ENCODE measurements at places on chromosomes 16 and 17.
A peak's percentile ranks its signal among the peaks of the same experiment; 100 is the strongest.

- DNase-seq = peak; percentile 64
These were observed 532 bp downstream of the KDM6B start for GRCh38 chr17:7834542-7834956.

GRCh38 chr16:28180655-28181460 is 30.9 kb downstream of the XPO6 start:
- peak; percentile 31 for DNase-seq

- DNase-seq = no peak
These were observed 213.1 kb downstream of the SEC14L1 start for GRCh38 chr17:77353684-77354419.

GRCh38 chr17:19649274-19649541 is 657 bp downstream of the ALDH3A2 start:
- DNase-seq = no peak

- DNase-seq = no peak
These were observed 19.7 kb upstream of the BRD7 start for GRCh38 chr16:50388496-50388895.

- no peak for DNase-seq
These were observed 217.7 kb upstream of the CDH8 start for GRCh38 chr16:62253966-62254365.

GRCh38 chr16:52149003-52149402 is 397.9 kb downstream of the TOX3 start:
- no peak for DNase-seq
